Stimulated activated CD8-positive, alpha-beta memory T cell treated with anti-CD3 and anti-CD28 coated beads, Interleukin-4, amount 100 ng/mL, for 24 hours (primary cell): ENCODE measurements at places on chromosomes 16 and 17.

DNA sequence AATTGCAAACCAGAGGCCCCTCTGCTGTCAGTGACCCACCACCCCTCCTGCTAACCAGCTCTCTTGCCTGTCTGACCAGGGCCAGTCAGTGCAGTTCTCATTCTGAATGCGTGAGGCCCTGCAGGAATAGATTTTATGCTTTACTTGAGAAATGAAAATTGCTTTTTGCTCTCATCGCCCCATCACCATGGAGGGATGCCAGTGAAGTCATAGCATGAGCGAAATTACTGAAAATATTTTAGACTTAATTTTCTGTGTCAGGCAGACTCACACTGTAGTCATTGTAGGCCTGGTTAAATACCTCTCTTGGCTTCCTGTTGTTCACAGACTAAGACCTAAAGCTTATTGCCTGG is 490.5 kb upstream of the CDH5 start:
- DNase-seq = no peak

GRCh38 chr17:9020096-9020823 is 1.1 kb upstream of the NTN1 start:
- no peak for DNase-seq

DNA sequence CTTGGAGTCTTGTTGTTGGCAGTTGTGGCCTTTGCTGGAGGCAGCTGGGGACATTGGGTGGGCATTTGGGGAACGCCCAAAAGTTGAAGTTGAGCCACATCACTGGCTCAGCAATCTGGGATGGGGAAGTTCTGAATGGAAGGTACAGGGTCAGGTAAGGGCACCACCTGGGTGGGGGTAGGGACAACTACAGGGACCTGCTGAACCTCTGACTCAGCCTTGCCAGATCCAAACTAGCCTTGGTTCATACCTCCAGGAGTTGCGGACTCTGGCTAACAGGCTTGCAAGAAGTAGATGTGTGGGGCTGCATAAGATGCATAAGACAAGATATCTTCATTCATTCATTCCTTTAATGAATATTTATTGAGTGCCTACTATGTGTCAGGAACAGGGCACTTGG is 16.0 kb downstream of the FMNL1 start:
- DNase-seq = no peak

DNA sequence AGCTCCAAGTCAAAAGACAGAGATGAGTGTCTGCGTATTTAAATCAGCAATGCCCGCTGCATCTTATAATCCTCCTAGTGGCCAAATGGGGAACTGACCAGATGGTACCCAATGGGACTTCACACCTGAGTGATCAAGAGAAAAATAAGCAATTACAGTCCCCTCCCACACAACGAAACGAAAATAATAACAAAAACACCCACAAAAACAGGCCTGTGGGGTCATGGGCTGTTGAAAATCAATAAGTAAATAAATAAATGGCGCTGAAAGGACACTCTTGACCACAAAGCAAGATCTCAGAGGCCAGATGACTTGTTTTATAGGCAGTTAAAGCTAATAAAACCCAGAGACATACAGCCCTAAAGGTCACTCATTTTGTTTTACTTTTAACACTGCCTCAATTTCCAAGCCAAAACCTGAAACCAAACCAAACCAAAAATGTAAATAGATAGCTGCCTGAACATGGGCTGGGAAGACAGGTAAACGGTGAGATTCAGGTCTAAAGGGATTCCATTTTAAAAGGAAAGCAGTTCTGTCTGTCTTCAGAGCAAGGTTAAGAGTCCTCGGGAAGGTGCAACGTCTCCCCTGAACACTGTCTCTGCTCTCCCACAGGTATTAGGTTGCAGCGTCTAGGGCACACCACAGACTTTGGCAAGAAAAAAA is 1.3 kb downstream of the ZNF821 start:
- DNase-seq = peak; percentile 40

DNA sequence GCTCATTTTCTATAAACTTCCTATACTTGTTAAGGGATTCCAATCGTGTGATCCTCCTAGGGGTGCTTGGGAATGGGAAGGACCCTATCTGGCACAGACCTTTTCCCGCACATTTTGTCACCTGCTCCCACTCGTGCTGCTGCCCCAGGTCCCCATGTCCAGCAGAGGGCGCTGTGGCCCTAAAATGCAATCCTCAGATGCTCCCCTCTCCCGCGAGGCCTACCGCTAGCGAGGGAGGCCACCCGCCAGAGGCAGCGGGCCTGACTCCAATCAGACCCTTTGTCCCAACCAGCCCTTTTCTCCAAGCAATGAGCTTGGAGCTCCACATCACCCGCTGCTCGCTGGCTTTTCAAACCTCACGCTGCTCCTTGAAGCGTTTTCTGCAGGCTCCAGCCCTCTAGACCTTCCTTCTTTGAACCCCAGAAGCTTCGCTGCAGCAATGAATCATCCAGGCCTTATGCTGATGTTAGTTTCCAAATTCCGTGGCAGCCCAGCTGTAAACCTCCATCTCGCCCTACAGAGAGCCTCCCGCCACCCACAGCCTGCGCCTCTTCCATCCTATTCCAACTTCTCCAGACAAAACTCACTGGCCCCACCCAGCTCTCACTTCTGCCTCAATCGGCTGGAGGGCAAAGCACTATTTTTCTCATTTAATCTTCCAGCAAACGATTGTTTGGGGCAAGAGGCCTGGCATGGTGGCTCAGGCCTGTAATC is 23.6 kb upstream of the FZD2 start:
- DNase-seq = peak; percentile 82

DNA sequence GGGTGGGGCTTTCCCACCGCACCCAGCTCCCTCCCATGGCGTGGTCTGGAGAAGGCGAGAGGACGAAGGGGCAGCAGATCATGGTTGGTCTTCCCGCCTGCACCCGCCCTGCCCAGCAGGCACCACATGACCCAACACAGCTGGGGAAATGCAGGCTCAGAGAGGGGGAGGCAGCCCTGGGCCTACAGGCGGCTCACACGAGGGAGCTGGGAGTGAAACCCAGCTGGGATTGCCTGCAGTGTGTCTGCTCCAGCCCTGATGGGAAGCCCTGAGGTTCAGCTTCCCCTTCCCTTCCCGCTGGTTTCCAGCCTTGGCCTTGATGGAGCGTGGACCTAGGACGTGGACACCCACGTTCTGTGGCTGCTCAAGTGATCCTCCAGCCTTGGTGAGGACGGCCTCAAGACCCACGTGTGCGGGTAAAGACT is 20.0 kb upstream of the PABPN1L start:
- no peak for DNase-seq

- DNase-seq = peak; percentile 71
Measured at GRCh38 chr17:64505340-64506200, 519 bp downstream of the DDX5 start.

- DNase-seq = no peak
Measured at GRCh38 chr16:178668-179015, 1.6 kb upstream of the HBQ1 start.

DNA sequence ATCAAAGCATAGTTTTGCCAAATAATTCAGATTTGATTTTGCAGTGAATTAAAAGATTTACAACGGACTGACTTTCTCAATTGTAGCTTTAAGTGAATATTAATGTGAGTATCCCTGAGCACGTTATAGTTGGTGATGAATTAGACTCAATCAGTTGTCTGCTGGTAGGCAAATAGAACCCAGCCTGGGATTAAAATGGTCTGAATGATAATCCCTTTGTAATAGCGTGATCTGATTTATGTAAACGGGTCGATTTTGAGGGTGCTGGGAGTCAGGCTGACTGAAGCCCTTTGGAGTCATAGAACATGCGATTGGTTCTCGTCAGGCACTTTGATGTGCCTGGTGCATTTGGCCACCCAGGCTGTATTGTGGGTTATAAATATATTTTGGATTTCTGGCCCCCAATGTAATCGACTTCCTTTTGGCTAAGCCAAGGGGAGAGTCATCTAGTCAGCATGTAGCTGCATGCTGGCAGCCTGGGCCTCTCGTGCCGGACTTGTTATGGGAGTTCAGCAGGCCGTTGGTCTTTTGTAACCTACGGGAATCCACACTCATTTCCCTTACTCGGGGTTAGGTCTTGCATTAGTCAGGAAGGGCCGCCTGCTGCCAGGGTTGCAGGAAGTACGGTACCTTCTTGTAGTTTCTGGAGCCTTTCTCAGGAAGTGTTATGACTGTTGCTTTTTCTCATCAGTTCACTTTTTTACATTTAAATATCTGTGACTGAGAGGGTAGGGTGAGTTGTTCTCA is 5.4 kb downstream of the PGS1 start:
- peak; percentile 39 for DNase-seq

GRCh38 chr16:85461814-85462713 is 151.1 kb upstream of the GSE1 start:
- no peak for DNase-seq

DNA sequence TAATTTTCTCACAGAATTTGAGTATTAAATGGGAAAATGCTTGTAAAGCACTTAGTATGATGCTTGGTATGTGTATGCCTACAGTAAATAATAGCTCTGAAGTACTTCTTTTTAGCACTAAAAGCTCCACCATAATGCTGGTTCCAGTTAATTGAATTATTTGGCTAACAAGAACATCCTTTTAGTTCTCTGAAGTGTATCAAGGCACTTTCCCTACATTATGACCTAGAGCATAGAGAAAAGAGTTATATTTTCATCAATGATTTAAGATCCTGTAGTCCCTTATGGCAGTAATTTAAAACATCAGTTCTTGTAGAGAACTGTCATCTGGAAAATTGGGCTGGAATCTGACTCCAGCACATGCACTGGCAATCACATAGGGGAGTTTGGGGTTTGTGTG is 21.9 kb upstream of the PHAF1 start:
- DNase-seq = no peak

- no peak for DNase-seq
Measured at GRCh38 chr16:69626256-69626655, 60.5 kb downstream of the NFAT5 start.

- DNase-seq = no peak
Measured at GRCh38 chr17:60622961-60623360, 23.0 kb downstream of the PPM1D start.

DNA sequence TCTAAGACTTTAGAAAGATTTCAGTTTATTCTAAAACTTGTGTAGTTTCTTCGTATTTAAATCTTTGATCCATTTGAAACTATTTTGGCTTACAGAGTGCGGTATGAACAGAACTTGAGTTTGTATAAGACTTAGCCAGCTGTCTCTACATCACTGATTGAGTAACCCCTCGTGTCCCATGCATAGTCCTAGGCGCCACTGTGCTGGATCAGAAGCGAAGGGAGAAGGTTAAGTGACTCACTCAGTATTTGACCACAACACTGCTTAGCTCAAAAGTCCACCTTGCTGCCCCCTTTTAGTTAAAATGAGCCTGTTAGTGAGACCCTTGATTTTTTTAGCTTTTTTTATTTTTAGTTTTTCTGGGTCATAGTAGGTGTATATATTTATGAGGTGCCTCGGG is 28.4 kb downstream of the CD300LB start:
- no peak for DNase-seq

- DNase-seq = no peak
Measured at GRCh38 chr16:1773703-1774447, 941 bp upstream of the MRPS34 start.

DNA sequence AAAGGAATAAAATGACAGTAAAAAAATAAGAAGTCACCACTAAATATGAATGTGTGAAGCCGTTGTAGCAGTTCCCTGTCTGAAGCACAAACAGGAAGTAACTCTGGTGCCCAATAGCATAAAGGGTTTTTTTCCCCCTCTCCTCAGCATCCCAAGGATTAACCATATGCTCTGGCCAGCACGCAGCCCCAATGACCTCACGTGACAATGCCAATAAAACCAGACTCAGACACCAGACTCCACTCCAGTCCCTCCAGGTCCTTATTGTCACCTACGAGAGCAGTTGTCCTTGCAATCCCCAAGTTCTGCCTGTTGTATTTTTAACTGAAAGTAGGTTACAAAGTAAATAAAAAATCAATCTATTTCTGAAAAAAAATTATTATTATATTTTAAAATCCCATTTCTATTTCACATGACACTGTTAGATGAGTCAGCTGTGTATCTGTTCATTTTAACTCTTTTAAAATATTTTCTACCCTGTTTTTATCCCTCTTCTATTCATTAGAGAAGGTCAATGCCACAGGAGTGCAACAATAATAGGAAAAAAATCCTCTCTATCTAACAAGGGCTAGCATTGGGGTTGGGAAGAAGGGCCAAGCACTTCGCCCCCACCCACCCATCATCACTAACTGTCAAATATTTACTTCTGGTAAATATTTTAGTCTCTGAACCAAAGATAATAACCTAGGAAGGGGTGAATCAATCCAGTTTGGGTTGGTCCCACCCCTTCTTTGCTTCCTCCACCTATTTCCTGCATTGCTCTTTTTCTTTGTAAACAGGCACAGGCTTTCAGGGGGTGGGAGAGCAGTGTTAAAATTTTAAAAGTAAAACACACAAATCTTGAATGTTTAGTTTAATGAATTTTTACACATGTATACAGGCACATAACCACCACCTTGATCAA is 6.6 kb downstream of the PRAC1 start:
- DNase-seq = no peak

DNA sequence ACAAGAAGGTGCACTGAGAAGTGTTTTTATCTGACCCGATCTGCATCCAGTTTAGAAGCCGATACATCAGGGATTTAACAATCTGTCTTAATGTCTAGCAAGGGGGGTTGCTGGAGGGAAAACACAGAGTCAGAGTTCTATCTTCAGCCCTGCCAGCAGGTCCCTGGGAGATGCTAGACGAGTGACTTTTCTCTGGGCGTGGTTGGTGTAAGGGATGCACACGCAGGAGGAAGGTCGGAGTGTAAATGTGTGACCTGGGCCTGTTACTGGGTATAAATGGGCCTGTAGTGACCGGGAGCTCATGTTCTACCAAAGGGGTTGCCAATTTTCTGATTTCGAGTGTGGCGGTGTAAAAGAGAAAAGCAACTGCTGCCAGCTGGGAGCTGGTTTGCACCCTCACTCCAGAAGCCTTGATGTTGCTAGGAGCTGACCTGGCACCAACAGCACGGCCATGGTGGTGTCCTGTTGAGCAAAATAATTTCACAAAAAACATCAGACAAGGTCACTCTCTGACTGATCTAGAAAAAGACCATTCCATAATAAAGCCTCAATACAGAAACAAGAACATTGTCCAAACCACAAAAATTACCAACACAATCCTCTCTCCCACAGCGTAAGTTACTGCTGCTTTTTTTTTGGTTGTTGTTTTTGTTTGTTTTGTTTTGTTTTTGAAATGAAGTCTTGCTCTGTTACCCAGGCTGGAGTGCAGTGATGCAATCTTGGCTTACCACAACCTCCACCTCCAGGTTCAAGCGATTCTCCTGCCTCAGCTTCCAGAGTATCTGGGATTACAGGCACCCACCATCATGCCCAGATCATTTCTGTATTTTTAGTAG is 1.3 kb upstream of the KCTD13 start:
- no peak for DNase-seq

DNA sequence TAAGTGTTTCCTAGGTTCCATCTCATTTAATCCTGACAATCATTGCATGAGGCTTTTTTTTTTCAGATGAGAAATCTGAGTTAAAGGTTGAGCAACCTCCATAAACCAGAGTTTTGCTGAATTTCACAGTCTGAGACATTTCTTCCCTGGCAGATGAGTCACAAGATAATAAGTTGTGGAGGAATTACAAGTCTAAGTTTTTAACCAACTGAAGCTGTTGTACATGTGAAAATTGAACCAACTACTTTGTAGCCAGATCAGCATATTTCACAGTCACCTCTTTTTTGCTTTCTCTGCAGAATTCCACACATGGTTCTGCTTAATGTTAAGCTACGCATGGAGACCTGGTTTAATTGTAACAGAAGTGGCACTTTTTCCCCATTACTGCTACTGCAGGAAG is 765.6 kb downstream of the CDH11 start:
- DNase-seq = no peak

- DNase-seq = no peak
Measured at GRCh38 chr17:48997103-48997826, at the start of gene IGF2BP1. TSS of gene IGF2BP1 (plus strand) at chr17:48997385. CDS start at chr17:48997746, 361 bp downstream.
